ENCODE measurements at places on chromosomes 11 and 22. TPM values are rescaled to one million over a fixed set of nuclear protein-coding genes. Genes with fewer than 3 reads are reported as not detected.

The APLNR gene
- not detected for total RNA-seq

The FBLN1 gene
- total RNA-seq: not detected

The CYTH4 gene
- total RNA-seq: 106 TPM

The PHF21B gene
- not detected for total RNA-seq
